HCT116 (cell line): ENCODE measurements at places on chromosomes 1 and 21. TPM values are rescaled to one million over a fixed set of nuclear protein-coding genes. Genes with fewer than 3 reads are reported as not detected.

FAM163A gene
- not detected for total RNA-seq

OR10J1 gene
- total RNA-seq = not detected

DNA sequence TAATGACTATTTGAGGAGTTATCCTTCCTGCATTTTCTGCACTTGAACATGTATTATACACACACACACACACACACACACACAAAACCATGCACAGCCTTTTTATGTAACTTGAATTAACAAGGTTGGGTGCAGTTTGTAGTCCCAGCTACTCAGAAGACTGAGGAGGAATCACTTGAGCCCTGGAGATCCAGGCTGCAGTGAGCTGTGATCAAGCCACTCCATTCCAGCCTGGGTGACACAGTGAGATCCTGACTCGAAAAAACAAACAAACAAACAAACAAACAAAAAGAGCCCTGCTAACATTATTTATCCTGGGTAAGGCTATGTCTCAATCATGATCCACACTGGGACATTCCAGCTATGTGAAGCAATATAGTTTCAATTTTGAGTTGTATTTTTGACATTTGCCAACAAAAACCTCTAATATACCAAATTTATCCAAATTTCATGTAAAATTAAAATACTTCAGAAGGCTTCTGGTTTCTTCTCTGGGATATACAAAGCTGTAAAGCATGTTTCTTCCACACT lies 156.8 kb downstream of the NTPCR start:
- no peak for DNase-seq

LCE1E gene
- total RNA-seq = not detected

- no peak for DNase-seq
Observed at GRCh38 chr1:221777431-221778072, 35.7 kb upstream of the DUSP10 start.

LCE1F gene
- total RNA-seq = not detected

GRCh38 chr1:230320804-230321203 lies 105.3 kb downstream of the PGBD5 start:
- no peak for DNase-seq

GRCh38 chr1:5597991-5598823 lies 394.0 kb downstream of the NPHP4 start:
- no peak for DNase-seq

- peak; percentile 10 for DNase-seq
Observed at GRCh38 chr1:2097386-2098300, 47.4 kb downstream of the PRKCZ start.

- DNase-seq = no peak
Observed at GRCh38 chr1:157110003-157110402, 10.4 kb upstream of the ETV3L start.

- DNase-seq = no peak
Observed at GRCh38 chr1:235649368-235650163, at the start of gene GNG4. Gene GNG4 (minus strand): TSS chr1:235649784. CDS start chr1:235583838, 65,946 bp downstream.

DNA sequence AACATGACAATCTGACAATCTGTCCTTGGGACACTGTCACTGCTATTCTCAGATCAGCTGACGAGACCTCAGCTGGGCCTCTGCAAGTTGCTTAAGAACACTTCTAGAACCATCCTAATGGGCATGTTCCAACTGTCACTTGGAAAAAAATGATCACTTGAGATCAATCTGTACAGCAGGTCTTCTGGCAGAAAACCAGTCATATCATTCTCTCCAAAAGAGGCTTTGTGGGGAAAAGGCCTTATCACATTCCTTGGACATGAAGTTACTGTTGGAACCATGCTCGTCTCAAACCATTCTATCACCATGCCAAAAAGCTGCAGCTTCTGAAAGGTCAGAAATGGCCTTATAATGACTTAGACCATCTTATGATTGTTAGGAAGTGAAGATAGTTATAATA lies 744.2 kb downstream of the USP25 start:
- no peak for DNase-seq

LAMB3 gene
- 70.2 TPM for total RNA-seq

- DNase-seq = no peak
Observed at GRCh38 chr1:41650028-41650880, 165.8 kb upstream of the EDN2 start.

ALPL gene
- 0.61 TPM for total RNA-seq

DNA sequence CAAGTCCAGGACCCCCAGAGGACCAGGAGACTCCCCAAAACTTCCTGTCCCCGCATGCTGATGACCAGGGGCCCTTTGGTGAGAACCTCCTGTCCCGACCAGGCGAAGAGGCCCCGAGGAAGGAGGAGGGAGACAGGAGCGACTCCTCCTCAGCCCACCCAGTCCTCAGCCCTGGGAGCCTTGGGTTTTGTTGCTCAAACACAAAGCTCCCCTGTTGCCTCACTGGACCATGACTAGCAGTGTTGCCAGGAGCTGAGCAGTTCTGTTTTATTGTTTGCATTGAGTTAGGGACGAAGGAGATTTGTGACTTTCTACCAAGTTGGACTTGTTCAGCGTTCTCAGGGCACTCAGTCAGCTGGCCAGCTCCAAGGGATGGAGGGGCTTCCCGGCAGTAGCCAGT lies 10.0 kb downstream of the UMODL1 start:
- DNase-seq = no peak

CRYZ gene
- total RNA-seq = 28.2 TPM

DNA sequence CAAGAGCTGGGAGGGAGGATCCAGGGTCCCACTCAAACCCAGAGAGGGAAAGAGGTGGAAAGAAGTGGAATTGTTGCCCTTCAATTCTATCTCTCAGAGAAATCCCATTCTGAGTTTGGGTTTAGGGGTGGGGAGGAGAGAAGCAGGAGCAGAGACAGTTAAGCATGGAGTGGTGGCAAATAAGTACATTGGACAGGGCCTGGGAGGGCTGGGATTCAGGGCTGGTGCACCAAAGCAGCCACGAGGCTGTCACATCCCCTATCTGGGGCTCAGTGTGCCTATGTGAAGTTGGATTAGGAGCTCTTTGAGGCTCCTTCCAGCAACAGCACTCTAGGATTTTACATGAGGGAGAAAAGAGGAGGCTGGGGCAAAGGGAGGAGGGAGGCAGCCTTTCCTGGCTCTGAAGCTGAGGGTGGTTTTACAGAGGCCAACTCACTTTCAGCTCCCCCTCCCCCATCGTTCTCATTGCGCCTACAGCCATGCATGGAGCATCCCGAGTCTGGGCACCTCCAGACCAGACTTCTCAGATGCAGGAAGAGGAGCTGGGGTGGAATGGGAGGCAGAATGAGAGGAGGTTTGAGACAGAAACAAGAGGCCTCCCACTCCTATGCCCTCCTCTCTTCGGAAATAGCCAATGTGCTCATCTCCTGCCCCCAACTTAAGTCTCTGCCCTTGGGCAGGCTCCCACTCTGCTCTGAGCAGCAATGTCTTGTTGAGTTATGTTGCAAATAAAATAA lies 3.0 kb upstream of the SYT6 start:
- no peak for DNase-seq

- no peak for DNase-seq
Observed at GRCh38 chr1:228288536-228289238, 80.8 kb downstream of the OBSCN start.

CELA3B gene
- total RNA-seq = 5.3 TPM
